DMS153 (cell line): ENCODE measurements at places on chromosomes 3 and 15.

- DNase-seq = no peak
Measured at GRCh38 chr3:196757876-196758739, 18.5 kb downstream of the PAK2 start.

GRCh38 chr3:102189541-102189940, 245.3 kb upstream of the ZPLD1 start:
- no peak for DNase-seq

DNA sequence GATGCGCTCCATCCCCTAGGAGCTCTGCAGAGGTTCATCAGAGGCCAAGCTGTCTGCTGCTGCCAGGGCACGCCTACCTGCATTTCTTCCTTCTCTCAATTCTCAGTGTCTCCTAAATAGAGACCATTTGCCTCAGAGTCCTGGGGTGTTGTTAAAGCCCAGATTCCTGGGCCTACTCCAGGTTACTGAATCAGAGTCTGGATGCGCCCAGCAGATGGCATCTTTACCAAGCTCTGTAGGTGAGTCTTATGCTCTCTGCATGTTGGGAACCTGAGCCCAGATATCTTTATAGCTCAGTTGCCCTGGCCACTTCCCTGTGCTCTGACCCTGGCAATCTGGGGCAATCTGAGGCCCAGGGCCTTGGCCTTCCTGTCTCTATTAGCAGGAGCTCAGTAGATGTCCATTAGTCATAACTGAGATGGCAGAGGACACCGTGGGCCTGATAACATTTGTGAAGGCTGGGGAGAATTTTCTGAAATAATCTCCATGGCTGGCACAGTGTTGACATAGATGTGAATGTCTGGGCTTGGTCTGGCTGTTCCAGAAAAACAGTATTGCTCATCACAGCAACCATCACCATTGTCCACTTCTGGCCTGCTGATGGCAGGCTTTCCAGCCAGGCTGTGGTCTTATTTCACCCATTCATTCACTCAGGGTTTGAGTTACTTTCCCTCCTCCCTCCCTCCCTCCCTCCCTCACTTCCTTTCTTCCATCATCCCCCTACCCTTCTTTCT, 13.3 kb upstream of the RBP1 start:
- no peak for DNase-seq

GRCh38 chr3:196131921-196132320, 50.0 kb upstream of the TFRC start:
- no peak for DNase-seq

- peak; percentile 30 for DNase-seq
Measured at GRCh38 chr15:60376677-60377095, 21.1 kb downstream of the ANXA2 start.

DNA sequence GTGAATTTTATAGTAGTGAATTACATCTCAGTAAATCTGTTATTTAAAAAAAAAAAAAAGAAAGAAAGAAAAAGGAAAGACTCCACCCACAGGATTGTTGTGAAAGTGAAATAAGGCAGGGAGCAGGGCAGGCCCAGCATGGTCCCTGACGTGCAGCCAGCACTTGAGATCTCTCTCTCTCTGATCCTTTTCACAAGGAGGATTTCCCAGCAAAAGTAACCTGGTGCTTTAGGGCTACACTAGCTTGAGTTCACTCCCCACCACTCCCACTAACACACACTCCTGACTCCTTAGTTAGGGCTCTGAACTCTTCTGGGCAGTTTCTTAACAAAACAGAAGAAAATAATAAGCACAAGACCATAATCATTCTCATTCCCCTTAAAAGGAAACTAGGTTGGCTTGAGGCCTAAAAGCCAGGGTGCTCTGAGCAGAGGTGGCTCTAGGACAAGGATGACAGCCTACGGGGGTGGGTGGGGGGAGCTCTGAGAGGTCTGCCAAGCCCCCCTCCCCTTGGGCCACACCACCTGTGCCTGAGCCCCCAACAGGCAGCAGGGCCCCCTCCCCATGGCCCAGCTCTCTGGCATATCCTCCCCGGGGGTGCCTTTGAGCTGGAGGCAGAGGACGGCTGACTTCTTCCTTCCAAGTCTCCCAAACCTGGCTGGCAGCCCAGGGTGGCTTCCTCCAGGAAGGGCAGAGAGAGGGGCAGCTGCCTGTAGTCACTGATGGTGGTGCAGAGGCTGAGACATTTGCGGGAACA, 856 bp downstream of the TMEM40 start:
- DNase-seq = no peak

DNA sequence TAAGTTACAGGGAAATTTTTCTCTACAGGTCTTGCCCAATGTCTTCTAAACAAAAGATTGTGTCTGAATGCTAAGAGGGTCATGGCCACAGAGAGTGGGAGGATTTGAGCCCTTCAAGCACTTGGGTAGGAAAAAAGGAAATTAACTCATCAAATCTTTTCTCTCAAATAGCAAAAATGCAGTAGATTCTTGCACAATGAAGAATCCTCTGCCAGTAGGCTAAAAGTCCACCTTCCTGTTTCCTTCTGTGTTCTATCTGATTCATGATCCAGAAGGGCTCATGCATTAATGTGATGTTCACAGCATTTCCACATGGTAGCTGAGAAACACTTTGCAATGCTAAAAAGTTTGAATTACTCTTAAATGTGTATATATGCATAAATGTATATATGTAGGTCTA, 177.1 kb downstream of the CD47 start:
- DNase-seq = no peak

DNA sequence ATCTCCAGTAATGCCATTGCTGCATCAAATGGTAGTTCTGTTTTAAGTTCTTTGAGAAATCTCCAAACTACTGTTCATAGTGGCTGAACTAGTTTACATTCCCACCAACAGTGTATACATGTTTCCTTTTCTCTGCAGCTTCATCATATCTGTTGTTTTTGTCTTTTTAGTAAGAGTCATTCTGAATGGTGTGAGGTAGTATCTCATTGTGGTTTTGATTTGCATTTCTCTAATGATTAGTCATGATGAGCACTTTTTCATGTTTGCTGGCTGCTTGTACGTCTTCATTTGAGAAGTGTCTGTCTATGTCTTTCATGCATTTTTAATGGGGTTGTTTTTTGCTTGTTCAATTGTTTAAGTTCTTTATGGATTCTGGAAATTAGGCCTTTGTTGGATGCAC, 10.2 kb upstream of the GCSAM start:
- DNase-seq = no peak

DNA sequence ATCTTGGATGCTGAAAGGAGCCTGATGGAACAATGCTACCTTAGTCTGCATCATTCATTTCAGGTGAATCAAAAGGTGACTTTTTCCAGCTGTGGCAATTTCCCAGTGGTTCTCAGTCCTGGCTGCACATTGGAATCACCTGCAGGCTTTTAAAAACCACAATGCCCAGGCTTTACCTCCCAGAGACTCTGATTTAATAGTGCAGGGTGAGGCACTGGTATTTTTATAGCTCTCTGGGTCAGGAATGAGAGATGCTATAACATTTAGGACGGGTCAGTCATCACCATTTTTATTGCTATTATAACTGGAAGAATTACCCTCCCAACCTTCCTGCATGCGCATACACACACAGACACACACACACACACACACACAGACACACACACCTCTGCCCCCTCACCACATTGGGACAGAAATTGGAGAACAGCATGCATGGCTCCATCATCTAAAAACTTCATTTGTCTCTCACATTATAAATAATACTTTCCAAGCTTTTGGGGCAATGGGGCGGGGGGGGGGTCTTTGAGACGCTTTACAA, 41.1 kb downstream of the LARP6 start:
- no peak for DNase-seq

DNA sequence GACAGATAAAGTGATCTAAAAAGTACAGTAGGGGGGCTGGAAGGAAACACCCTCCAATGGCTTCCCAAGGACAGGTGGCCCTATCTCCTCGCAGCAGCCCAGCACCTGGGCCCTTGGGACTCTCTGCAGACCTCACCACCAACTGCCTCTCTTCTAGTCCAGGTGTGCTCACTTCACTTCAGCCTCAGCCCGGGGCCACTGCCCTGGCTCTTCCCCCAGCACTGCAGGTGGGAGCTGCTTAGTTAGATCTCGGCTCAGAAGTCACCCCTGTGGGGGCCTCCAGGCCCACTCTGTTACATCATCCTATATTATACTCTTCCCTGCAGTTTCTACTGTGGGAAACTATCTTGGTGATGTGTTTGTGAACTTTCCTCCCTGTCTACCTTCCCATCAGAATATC, 2.0 kb downstream of the KLF15 start:
- no peak for DNase-seq

DNA sequence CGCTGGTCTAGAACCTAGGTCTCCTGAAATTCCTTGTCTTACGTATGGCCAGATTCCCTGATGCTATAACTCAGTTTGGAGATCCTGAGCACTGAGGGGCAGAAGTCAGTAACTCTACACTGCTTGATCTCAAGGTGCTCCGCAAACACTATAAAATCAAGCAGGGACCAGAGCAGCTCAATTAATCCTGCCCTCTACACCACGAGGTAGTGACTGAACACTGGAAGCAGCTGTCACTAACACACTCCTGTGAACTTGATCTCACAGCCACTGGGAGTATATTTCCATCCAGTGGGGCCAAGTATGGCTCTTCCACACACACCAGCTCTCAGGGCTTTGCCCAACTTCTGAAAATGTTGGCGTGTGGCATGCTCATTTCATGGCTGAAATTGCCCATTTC, 51.0 kb downstream of the EDEM1 start:
- no peak for DNase-seq

- DNase-seq = no peak
Measured at GRCh38 chr3:51360806-51361205, 24.3 kb upstream of the MANF start.
